ENCODE measurements at places on chromosomes 4 and X. TPM values are rescaled to one million over a fixed set of nuclear protein-coding genes. Genes with fewer than 3 reads are reported as not detected.

- no peak for DNase-seq
Observed at GRCh38 chr4:28350485-28350884, 1489.8 kb downstream of the STIM2 start.

GRCh38 chrX:31658360-31658759 is 586.5 kb upstream of the FTHL17 start:
- no peak for DNase-seq

GRCh38 chr4:7244751-7245320 is 52.5 kb downstream of the SORCS2 start:
- DNase-seq: no peak

DNA sequence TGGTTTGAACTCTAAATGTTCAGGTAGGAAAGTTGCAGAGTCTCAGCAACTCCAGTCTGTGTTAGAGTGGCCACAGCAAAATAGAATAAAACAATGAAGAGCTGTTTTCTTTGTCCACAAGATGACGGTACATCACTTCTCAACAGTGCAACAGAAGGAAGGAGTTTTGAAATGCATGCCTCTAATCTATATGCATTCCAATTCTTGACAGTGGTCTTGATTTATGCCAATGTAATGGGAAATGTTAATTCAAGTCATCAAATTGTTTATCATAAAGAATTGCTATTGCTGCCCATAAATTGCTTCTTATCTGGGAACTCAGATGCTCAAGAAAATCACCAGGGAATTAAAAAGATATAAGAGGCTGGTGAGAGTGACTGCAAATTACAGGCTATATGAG is 195.5 kb upstream of the PRPS2 start:
- no peak for DNase-seq

DNA sequence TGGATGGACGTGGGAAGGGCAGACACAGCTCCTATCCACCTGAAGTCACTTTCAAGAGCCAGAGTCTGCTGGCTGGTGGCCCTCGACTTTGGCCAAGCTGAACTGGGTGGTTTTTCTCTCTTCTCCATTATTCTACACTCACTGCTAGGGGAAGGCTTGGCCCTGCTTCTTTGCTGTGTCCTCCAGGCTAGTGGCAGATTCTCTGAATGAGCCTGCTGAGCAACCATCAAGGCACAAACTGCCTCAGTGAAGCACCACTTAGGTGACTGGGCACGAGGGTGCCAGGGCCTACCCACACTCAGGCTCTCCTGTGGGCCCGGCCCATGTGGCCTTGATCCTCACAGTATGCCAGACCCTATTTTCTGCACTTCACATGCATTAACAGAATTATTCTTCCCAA is 92.0 kb downstream of the PJA1 start:
- DNase-seq: no peak

- no peak for DNase-seq
Observed at GRCh38 chr4:174628191-174628590, 105.9 kb upstream of the HPGD start.

GRCh38 chr4:11506194-11506593 is 77.5 kb upstream of the HS3ST1 start:
- no peak for DNase-seq

DNA sequence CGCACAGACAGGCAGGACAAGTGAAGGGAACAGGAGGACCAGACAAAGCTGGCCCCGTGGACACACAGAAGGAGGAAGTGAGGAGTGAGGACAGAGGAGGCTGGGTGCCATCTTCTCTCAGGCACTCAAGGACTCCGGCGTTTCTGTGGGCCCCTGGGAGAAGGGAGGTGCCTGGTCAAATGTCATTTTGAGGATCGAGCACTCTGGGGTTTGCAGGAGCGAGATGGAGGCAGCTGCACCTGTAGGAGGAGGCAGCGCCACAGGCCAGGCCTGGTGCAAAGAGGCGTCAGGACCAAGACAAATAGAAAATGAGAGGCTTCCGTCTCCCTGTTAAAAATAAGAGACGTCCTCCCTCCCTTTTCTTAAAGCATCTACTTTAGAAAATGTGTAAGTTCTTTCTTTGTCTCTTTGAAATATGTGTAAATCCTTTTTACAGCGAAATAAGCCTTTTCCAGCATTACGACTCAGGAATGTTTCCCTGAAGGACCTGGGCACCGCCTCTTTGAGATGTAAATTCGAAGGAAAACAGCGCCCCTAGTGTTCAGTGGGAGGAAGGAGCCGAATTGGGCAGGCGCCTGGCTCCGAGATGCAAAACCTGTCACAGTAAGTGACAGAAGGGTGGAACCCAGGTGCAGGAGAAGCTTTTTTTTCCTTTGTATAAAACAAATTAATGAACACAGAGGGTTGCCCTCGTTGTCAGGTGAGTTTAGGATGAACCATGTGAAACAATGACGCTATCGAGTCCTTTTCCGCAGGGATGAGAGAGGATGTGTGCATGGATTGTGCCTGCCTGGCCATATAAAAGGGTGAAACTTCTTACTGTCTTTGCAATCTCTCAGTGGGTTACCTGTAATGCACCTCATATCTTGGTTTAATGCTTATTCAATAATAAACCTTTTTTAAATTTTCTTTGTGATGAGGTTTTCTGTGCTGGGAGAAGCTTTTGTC is 1.4 kb upstream of the C4orf50 start:
- DNase-seq: peak; percentile 6

DNA sequence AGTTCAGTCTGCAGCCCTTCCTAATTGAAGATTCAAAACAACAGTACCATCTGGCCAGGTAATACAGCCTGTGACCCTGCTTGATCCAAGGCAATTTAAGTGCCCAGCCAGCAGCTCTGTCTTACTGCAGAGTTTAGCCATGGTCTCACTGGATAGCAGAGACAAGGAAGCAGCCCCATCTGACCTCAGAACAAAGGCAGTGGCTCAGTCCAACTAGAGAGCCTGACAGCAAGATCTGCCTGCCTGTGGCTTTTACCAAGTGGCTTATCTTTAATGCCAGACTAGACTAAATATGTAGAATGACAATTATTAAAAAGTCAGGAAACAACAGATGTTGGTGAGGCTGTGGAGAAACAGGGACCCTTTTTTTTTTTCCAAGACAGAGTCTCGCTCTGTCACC is 293.4 kb downstream of the DTHD1 start:
- no peak for DNase-seq

- no peak for DNase-seq
Observed at GRCh38 chr4:127505203-127505602, 127.6 kb upstream of the INTU start.

DNA sequence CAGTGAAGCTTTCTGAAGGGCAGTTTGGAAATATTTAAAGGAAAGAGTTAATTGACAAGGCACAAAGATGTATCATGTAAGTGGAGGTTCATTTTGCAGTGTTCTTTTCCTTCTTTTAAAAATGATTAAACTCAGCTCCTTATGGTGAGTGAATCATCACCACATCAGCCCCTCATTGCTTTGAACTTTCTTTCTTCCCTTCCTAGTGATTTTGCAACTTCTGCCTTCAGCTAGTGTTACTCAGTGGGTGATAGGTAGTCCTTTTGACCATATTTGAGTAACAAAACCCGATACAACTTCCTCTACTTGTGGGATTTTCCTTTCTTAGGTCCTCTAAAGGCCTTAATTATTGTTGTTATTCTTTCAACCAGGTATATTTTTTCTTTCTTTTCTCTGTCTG is 8.2 kb downstream of the ZCCHC4 start:
- no peak for DNase-seq

DNA sequence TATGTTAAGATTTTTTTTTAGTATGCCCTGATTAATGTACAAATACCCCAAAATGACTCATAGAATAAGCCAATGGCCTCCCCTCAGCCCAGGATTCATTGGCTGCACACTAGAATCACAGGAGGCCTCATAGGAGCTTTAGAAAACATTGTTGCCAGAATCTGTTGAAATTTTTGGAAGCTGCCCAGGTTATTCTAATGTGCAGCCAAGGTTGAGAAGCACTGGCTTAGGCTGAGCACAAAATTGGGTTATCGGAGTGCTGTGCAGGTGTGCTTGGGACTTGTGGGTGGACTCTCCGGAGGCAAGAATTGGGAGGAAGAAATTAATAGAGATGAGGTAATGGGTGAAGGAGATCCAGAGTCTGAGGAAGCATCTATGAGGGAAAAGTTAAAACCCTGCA is 41.3 kb upstream of the VCX start:
- DNase-seq: no peak

- DNase-seq: no peak
Observed at GRCh38 chr4:124710911-124711310, 1.6 kb downstream of the ANKRD50 start.

- DNase-seq: no peak
Observed at GRCh38 chr4:85496933-85497332, 22.0 kb downstream of the ARHGAP24 start.

DNA sequence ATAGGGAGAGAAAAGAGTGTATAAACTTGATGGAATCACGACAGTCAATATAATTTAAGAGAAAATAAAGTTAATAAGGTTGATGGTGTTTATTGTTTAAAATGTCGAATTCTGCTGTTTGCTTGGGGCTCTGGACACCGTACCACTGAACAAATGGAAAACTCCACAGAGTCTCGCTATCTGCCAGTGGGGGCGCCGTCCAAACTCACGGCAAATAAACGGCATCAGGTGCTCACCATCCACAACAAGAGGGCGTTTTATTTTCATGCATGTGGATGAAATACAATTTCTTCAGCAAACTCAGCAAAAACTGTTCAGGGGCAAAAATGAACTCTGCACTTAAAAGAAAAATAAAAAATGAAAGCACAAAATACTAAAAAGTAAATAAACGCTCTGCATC is 46.6 kb upstream of the FAM47C start:
- DNase-seq: no peak

- no peak for DNase-seq
Observed at GRCh38 chrX:150984169-150984824, 1.2 kb downstream of the HMGB3 start.

GRCh38 chrX:39830414-39830813 is 267.3 kb downstream of the BCOR start:
- DNase-seq: no peak

- no peak for DNase-seq
Observed at GRCh38 chrX:111646515-111646914, 34.5 kb upstream of the ALG13 start.

- DNase-seq: no peak
Observed at GRCh38 chr4:109645874-109646710, 57.2 kb downstream of the CASP6 start.

GRCh38 chr4:3434881-3435685 is 6.7 kb upstream of the HGFAC start:
- no peak for DNase-seq

DNA sequence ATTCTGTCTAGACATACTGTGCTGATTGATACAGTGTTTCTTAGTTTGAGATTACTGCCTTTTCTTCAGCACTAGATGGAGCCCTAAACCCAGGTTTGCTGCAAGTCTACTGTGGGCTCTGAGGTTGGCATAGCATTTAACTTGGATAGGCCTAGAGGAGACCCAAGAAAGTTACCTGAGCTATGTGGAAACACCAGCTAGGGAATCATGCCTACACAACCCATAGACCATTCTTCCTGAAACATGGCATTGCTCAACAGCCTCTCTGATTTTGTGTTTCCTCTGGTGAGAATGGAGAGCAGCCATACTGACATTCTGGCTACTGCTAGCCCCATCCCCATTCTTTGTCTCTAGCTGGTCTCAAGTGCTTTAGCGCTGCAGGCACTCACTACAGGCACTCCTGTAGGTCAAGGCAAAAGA is 287.7 kb upstream of the PCDH18 start:
- no peak for DNase-seq

DNA sequence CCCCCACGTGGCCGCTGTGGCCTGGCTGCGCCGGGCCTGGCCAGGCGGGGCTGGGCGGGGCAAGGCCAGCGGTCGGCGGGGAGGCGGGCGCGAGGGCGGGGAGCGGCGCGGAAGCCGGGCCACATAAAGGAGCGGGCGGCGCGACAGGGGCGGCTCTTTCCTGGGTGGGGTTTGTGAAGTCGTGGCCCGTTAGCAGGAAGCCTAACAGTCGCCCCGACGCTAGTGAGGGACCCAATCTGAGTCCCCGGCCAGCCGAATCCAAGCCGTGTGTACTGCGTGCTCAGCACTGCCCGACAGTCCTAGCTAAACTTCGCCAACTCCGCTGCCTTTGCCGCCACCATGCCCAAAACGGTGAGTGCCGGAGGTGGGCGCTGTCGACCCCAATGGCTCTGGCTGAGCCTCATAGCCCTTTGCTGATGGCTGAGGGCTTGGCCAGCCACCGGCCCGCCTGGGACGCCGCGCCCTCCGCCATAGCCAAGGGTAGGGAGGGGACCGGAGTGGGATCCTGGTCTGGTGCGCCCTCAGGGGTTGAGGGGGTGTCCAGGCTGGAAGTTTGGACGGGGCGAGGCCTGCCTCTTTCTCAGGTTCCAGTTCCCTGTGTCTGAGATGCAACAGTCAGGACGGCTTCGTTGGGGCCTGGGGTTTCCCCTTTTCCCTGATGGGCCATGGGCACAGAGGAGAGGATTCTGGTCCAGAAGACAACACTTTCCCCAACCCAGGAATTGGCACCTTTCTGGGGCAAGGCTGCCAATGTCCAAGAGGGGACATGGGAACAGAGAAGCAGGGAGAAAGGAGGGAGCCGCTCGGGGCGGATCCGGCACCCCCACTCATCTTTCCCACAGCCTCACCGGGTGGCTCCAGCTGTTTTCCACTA is at the start of gene MSN:
MSN (plus strand) TSS at position 152 of the 874 bp plus-strand sequence; CDS start at position 340, 188 bp downstream.
- peak; percentile 43 for DNase-seq

DNA sequence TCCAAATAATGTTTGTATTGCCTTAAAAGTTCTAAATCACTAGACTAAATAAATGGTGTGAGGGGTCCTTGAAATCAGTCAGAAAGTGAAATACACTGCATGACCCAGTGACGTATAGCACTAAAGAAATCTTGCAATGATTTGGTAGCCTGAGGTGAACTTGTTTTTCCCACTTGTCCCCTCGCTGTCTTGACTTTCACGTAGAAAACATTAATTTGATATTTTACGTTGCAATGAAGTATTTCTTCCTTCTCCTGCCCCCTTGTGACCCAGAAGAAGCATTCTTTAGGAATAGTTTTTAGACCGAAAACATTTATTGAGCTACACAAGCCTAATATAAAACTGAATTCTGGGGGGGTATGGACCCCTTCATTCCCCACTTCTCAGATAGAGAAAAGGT is 3.7 kb downstream of the KLB start:
- DNase-seq: no peak

- no peak for DNase-seq
Observed at GRCh38 chr4:87489678-87490077, 39.5 kb downstream of the SPARCL1 start.

DNA sequence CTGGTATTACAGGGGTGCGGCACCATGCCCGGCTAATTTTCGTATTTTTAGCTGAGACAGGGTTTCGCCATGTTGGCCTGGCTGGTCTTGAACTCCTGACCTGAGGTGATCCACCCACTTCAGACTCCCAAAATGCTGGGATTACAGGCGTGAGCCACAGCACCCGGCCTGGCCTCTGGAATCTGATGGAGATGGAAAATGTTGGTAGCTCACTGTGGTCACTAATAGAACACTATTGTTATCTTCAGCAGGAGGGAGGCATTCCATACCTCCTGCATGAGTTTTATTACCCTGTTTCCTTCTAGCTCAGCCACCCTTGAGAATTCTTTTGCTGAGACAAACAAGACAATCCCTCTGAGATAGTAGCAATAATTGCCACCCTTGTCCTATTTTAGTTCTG is 105.0 kb downstream of the SHROOM3 start:
- DNase-seq: no peak

CABS1 gene
- 0.02 TPM for polyA plus RNA-seq

CLRN2 gene
- not detected for polyA plus RNA-seq

GPC4 gene
- 8.4 TPM for polyA plus RNA-seq

RAI2 gene
- 9.0 TPM for polyA plus RNA-seq

CDX4 gene
- polyA plus RNA-seq: not detected

TDO2 gene
- polyA plus RNA-seq: 1.1 TPM

SPANXD gene
- polyA plus RNA-seq: not detected

CXCR3 gene
- polyA plus RNA-seq: 4.0 TPM
